ENCODE measurements at places on chromosomes 6 and 20.

- DNase-seq, result peak; percentile 22
These were observed 7.8 kb downstream of the UBE3D start for GRCh38 chr6:83057705-83058321.

GRCh38 chr6:134114918-134115714 is 62.7 kb upstream of the SLC2A12 start:
- DNase-seq, result no peak

DNA sequence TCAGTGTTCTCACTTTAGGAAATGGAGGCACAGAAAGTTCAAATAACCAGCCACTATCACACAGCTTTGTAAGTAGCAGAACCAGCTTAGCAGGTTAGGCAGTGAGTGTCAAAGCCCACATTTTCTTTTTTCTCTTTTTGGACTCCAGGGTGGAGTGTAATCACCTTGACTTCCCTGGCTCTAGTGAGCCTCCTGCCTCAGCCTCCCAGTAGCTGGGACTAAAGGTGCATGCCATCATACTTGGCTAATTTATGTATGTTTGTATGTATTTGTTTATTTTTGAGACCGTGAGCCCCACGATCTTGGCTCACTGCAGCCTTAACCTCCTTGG is 7.8 kb upstream of the NCOA3 start:
- DNase-seq, result no peak

GRCh38 chr6:124567401-124567800 is 394.8 kb upstream of the RNF217 start:
- DNase-seq, result no peak

DNA sequence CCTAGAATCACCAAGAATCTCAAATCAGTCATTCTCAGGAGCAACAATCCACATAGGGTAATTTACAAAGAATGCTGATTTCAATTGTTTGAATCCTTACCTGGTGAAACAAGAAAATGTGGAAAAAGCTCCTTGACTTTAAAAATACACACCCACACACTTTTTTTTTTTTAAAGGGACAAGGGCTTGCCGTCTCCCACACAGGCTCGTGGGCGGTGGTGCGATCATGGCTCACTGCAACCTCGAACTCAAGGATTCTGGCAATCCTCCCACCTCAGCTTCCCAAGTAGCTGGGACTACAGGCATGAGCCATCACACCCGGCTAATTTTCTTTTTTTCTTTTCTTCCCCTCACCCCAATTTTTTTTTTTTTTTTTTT is 30.7 kb downstream of the PARD6B start:
- DNase-seq, result no peak

- no peak for DNase-seq
These were observed 17.8 kb downstream of the MTG2 start for GRCh38 chr20:62200491-62201172.

GRCh38 chr20:50294164-50295088 is 103.8 kb downstream of the CEBPB start:
- no peak for DNase-seq

- DNase-seq, result no peak
These were observed 334.1 kb downstream of the BCKDHB start for GRCh38 chr6:80440496-80441115.

DNA sequence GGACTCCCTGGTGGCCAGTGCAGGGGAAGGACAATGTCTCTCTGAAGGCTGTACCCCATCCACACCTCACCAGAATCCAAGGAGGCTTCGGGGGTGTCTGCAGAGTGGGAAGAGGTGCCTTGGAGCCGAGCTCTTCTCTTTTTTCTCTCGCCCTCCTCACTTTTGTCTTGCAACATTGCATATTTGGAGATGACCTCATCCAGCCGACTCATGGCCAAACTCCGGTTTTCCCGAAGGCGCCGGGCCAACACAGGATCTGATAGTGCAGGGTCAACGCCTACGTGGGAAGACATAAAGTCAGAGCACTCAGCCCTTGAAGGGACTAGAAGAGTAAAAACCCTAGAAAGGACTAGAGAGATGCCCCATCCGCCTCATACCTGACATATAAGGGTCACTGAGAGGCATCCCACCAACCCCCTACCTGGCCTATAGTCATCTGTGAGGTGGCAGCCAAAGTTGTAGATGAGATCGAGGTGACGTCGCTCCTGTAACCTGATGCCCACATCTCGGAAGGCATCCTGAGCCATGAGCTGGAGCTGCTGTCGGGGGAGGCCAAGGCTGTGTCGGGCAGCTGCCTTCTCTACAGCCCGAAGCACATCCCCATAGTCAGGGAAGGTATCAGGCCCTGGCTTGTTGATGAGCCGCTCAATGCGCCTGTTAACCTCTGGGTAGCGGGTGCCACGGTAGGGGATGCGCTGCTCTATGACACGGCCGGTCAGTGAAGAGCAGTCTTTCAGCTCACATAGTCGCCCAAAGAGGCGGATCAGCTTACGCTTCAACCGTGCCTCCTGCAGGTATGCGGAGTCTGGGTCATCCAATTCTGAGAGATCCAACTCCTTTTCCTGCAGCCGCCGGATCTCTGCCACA is 3.0 kb upstream of the ZBTB22 start:
- DNase-seq, result no peak

DNA sequence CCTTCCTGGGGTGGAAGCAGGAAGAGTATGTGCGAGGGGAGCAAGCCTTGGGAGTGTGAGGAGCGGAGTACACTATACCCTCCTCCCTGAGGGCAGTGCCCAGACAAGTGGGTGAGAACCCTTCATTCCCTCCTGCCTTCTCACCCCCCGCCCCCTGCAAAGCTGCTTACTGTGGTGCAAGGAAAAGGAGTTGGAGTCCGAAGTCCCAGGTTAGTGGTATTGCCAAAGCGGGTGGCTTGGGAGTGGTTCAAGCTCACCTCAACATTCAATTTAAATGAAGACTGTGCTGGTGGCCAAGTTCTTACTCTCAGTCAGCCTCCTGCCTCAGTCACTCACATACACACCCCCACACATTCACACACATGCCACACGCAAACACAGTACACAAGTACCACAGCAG is 74.7 kb upstream of the PRDM1 start:
- DNase-seq, result no peak

- no peak for DNase-seq
These were observed 57.4 kb downstream of the SLC24A3 start for GRCh38 chr20:19269737-19270340.

- no peak for DNase-seq
These were observed 447.8 kb upstream of the JARID2 start for GRCh38 chr6:14797875-14798593.

DNA sequence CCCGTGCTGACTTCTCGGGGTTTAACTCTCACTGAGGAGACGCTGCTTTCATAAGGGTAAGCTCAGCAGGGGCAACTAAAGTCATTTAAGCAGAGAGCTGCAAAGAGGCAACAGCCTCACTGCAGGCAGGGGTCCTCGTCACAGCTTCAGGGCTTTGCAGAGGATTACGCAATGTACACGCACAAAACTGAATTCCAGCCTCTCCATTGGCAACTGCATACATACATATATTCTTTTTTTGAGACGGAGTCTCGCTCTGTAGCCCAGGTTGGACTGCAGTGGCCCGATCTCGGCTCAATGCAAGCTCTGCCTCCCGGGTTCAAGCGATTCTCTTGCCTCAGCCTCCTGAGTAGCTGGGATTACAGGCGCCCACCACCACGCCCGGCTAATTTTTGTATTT is 2.4 kb downstream of the GMEB2 start:
- DNase-seq, result no peak

DNA sequence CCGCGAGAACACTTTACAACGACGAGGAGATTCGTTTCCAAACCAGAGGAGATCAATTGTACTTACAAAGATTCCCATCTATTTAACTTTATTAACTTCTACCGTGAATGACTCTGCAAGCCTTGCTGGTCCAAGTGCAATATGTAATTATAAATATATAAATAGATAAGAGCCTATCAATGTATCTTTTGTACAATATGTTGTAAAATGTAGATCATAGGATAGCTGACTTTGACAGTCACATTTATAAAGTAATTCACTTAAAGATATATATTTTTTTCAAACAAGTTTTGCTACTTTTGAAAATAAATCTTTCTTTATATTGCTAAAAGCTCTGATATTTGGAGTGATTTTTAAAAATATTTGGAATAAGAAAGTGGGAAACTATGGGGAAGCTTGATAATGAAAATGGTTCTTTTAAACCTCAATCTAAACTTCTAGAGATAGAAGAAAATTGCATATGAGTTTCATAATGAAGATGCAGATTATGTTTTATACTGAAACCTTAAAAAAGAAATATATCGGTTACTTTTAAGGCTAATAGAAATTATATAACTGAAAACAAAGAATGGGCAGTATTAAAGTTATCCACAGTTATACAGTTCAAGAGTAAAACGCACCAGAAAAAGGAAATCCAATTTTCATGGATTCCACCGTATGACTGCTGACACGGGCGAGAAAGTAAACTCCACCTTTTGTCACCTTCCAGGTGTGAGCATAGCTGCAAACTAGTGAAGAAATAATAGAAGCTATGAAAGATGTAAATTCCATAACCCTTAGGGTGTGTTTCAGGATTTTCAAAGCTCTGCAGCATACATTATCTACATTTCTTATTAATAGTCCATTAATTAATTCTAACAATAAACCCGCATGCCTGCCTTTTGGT is 3.3 kb downstream of the TCF21 start:
- DNase-seq, result no peak

DNA sequence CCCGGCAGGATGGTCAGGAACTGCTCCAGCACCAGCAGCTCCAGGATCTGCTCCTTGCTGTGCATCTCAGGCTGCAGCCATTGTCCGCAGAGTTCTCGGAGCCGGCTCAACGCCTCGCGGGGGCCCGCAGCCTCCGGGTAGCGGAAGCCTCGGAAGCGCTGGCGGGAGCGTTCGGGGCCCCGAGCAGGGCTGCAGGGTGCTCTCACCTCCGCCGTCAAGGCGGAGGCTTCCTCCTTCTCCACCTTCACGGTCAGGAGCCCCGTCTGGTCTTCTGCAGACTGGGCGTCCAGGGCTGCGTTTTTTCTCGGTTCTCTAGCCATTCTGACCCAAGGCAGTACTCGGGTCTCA is 434 bp downstream of the ZKSCAN4 start:
- DNase-seq, result peak; percentile 36

DNA sequence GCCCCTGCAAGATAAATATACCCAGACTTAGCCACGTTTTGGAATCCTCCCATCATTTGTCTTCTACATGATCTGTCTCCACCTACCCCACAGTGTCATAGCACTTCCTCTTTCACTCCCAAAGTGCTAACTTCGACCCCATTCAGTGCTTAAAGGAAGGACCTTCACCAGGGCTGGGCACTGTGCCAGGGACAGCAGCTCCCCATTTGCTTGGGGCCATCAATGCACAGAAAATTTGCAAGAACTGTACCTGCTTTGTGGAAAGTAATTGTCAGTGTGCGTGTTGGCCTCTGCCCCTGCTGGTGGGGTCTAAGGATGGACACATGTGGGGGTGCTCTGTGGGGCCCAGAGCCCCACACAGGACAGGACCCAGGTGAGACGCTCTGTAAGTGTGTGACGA is 5.2 kb upstream of the BPIFA2 start:
- no peak for DNase-seq

DNA sequence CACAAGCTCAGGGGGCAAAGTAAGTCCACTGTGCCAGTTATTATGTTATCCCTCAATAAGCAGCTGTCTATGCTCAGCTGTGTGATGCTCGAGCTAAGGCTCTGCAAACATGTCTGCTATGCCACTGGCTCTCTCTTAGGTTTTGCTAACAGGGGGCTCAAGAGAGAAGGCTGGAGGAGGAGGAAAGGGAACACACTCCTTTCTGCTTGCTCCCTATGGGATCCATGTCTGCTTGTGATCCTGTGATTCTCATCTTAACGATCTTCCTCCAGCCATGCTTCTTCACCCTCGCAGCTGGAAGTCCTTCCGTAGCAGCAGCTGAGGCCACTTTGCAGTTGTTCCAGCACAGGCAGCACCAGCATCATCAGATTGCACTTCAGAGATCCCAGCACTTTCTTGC is 37.0 kb upstream of the IGF2R start:
- no peak for DNase-seq

GRCh38 chr20:41984031-41984430 is 365.9 kb upstream of the CHD6 start:
- peak; percentile 1 for DNase-seq

GRCh38 chr6:137487869-137488149 is 6.4 kb downstream of the OLIG3 start:
- no peak for DNase-seq

- DNase-seq, result no peak
These were observed 93.5 kb downstream of the TMEM170B start for GRCh38 chr6:11631008-11631407.

DNA sequence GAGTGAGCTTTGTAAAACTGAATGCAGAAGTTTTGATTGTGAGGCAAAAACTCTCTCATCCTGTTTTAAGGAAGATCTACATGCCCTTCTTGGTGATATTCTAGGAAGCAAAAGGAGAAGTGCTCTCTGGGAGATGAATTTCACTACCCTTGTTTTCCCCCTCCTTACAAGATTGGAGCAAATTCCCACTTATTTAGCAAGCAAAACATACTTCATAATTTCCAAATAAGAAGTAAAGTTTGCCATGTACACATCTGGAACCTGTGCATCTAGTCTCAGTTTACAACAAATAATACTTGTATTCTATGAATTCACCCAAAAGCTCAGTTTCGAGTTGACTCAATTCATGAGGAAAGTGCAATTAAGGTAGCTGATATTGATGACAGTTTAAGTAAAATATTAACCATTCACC is 27.6 kb upstream of the IFNGR1 start:
- no peak for DNase-seq

DNA sequence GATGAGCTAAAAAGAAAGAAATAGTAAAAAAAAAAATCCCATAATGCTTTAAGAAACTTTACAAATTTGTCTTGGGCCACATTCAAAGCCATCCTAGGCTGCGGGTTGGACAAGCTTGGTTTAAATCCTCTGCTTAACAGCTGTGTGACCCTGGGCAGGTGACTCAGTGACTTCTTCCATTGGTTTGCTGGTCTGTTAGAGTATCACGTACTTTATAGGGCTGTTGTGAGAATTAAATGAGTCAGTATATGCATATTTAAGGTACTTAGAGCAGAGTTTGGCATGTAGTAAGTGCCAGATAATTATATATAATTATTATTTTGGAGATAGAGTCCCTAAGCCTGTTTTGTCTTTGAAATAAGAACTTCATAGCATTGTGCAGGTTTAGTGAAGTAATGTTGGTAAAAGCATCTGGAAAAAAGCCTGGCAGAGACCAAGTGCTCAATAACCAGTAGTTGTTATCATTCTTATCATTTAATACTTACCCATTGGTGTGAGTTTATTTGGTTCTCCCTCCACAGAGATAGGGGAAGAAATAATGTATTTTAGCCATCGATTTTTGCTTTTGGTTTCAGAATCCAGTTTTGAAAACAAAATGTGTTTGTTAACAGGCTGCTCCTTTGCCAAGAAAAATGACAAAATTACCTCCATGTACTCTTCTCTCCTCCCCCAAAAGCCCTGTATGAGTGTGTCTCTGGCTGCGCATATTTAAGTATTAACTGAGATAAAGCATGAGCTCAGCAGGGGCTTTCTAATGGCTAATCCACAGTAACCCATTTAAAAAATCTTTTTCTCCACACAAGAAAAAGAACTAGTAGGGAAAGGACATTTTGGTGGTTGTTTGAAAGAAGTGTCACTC is 67.2 kb downstream of the FOXO3 start:
- DNase-seq, result no peak

All from activated CD4-positive, alpha-beta T cell treated with anti-CD3 and anti-CD28 coated beads, Interleukin-2, amount 50 U/mL, for 16 hours (primary cell).